ENCODE measurements at places on chromosomes 7 and 10. TPM values are rescaled to one million over a fixed set of nuclear protein-coding genes. Genes with fewer than 3 reads are reported as not detected.

Gene CLRN3
- not detected for total RNA-seq

Gene TMEM270
- not detected for total RNA-seq

Gene PLAC9
- 61.4 TPM for total RNA-seq

Gene CTAGE4
- 6.6 TPM for total RNA-seq

- no peaks in the 10 kb centered on the region for H3K27me3 ChIP-seq
Measured at GRCh38 chr7:149104749-149105148, 14.2 kb upstream of the ZNF786 start.

GRCh38 chr7:28660132-28660531, 247.8 kb downstream of the CREB5 start:
- no peak overlapping the region for H3K27ac ChIP-seq
- no peaks in the 10 kb centered on the region for H3K27me3 ChIP-seq
- H3K36me3 ChIP-seq = no peaks in the 10 kb centered on the region
- no peaks in the 10 kb centered on the region for H3K4me1 ChIP-seq

DNA sequence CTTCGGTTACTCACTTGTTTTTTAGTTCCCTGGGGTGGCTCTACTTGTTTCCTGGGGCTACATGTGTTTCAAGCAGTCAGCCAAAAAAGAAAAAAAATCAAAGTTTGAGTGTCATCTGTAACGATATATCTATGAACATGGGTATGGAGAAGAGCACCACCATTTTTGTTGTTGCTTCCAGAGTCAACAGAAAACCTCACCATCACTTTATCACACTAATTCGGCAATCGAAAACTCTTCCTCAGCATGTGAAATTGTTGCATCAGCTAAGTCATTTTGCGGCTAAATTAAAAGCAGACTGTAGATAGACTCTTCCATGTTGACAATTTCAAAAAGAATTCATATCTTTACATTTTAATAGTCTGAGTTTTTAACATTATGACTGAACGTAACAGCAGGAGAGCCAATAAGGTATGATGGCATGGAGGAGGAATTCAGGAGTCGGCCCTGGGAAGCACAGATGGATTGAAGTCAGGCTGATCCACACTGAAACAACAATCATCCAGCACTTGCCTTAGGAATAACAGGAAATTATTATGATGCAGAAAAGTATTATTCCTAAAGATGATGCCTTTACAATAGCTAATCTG, 455.7 kb upstream of the KLF6 start:
- no peaks in the 10 kb centered on the region for H3K36me3 ChIP-seq
- no peak overlapping the region for H3K27ac ChIP-seq
- H3K4me3 ChIP-seq = no peak overlapping the region
- no peak for DNase-seq

DNA sequence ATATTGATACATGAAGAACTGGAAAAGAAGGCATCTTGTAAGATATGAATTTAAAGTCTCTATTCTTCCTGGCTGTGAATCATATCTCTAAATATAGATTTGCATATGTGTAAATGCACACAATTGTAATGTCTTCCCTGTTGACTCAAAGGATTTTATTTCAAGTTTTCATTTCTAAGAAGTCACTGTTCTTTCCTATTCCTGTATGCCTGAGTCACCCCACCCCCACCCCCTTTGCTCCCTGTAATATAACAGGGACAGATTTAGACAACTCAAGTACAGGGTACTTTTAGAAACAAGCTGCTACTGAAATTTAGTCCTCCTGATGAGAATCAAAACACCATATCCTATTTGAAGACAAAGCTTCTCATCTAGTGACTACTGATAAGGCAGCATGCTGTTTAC, 43.0 kb upstream of the HECTD2 start:
- no peak for DNase-seq
- no peaks in the 10 kb centered on the region for H3K4me1 ChIP-seq
- no peak overlapping the region for H3K27ac ChIP-seq
- no peak overlapping the region for H3K4me3 ChIP-seq

DNA sequence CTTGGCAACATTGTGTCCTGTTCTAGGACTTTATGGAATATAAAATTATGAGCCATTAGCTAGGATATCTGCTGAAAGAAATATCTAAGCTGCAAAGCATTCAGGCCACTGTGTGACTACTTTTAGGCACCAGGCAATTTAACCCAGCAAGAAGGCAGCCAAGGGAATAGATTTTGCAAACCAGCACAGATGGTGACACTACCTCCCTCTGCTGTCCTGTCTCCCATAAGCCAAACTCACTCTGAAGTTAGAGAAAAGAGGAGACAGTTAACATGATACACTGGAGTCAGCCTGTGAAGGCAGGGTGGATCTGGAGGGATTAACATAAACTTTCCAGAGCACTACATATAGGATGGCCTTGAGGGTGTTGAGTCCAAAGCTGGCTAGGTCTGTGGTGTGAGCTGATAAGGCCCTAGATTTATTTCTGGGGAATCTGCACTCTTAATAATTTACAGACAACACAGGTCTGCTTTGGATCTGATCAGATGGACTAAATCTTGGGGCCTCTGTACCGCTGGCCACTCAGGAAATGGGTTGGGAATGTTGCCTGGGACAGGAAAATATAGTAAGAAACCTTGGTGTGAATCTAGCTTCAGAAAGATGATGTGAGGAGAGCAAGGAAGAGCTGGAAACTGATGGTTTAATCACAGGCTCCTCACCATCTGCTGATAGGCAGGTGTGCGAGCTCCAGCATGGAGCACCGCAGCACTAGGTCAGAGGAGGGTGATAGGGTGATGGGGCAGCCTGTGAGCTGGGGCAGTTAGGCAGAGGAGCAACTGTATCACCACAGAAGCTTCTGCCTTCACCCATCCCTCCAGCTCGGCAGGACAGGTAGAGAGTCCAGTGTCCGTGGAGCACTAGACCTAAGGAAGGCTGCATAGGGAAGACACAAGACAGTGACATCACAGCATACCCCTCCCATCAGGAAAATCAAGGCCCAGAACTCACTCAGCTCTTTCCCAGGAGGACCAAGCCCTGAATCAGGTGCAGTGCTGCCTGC, 229.9 kb upstream of the PRSS1 start:
- no peak overlapping the region for H3K27ac ChIP-seq
- no peak for DNase-seq
- no peaks in the 10 kb centered on the region for H3K4me1 ChIP-seq

- H3K27ac ChIP-seq = no peak overlapping the region
- peaks cover 13% of the 10 kb centered on the region for H3K4me1 ChIP-seq
- no peak overlapping the region for H3K4me3 ChIP-seq
Measured at GRCh38 chr7:39651265-39651664, 27.9 kb downstream of the RALA start.

- no peak overlapping the region for H3K27ac ChIP-seq
- DNase-seq = no peak
Measured at GRCh38 chr10:121404611-121405010, 193.6 kb downstream of the FGFR2 start.

DNA sequence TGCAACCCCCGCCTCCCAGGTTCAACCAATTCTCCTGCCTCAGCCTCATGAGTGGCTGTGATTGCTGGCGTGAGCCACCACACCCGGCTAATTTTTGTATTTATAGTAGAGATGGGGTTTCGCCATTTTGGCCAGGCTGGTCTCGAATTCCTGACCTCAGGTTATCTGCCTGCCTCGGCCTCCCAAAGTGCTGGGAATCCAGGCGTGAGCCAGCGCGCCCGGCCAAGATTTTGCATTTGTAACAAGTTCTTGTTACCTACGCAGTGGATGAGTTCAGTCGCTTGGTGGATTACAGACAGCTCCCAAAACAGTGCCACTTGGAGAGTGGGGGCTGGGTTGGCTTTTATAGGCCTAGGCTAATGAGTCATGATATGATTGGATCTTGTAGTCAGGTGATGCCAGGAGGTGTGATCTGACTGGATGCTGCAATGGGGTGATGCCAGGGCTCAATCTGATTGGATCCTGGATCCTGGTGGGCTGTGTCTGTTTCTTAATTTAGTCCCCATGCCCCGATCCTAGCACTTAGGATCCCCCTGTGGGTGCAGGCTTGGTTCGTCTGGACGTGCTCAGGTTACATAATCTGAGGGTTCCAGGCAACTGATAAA, 20.3 kb downstream of the SBDS start:
- H3K36me3 ChIP-seq = no peaks in the 10 kb centered on the region
- no peaks in the 10 kb centered on the region for H3K27me3 ChIP-seq
- no peak for DNase-seq
- H3K27ac ChIP-seq = no peak overlapping the region
- no peak overlapping the region for H3K4me3 ChIP-seq
- H3K4me1 ChIP-seq = no peaks in the 10 kb centered on the region

DNA sequence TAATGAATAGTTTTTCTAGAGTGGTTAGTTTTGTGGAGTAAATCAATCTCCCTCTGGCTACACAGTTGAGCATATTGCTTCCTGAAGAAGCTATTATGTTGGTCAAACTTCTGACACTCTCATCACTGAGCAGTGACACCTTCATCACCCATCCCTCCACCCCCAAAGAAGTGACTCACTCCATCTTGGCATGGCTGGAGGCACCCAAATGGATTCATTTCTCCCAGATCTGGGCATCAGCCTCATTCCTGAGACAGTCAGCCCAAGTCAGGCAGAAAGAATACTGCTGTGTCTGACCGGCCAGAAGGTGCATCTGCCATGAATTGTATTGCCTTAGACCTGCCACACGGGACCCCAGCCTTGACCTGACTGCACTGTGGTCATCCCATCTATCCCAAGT, 117.0 kb upstream of the HABP2 start:
- no peak overlapping the region for H3K27ac ChIP-seq
- DNase-seq = no peak
- H3K36me3 ChIP-seq = no peaks in the 10 kb centered on the region
- H3K4me1 ChIP-seq = no peaks in the 10 kb centered on the region

GRCh38 chr7:115060095-115060870, 138.4 kb downstream of the MDFIC start:
- no peak for DNase-seq
- H3K27me3 ChIP-seq = no peaks in the 10 kb centered on the region
- no peak overlapping the region for H3K4me3 ChIP-seq
- no peak overlapping the region for H3K27ac ChIP-seq
- H3K4me1 ChIP-seq = no peaks in the 10 kb centered on the region

- H3K4me1 ChIP-seq = peaks cover 12% of the 10 kb centered on the region
- no peak overlapping the region for H3K27ac ChIP-seq
- H3K36me3 ChIP-seq = no peaks in the 10 kb centered on the region
- H3K4me3 ChIP-seq = no peak overlapping the region
Measured at GRCh38 chr10:42930516-42931192, 146.2 kb upstream of the RET start.

DNA sequence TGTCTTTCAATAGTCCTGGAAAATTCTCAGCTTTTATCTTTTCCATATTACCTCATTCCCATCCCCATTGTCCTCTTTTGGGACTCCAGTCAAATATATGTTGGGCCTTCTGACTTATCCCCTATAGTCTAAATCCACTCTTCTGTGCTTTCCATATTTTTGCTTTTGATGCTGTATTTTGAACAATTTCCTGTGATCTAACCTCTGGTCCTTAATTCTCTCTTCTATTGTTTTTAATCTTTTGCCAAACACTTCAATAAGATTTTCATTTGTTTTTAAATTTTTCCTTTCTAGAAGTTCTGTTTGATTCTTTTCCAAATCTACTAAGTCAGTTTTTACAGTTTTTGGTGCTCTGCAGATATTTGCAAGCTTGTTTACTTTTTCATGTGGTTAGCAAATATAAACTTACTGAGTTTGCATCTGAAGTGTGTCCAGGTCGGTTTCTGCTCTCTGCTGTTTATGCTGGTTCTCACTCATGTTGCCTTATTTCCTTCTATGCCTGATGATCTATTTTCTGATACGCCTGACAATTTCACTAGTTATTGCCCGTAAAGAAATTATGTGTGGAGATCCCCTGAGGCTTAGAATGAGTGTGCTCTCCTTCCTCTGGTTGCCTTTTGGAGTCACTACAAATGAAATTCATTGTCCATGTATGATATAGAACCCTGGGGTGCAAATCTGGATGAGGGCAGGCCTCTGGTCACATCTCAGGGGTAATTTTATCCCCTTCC, 110.4 kb downstream of the RBM20 start:
- H3K27ac ChIP-seq = no peak overlapping the region
- no peak overlapping the region for H3K4me3 ChIP-seq
- H3K36me3 ChIP-seq = no peaks in the 10 kb centered on the region
- DNase-seq = no peak
- peaks cover 5% of the 10 kb centered on the region for H3K4me1 ChIP-seq
- H3K27me3 ChIP-seq = no peaks in the 10 kb centered on the region

GRCh38 chr7:45177801-45178200, 20.2 kb downstream of the RAMP3 start:
- H3K4me1 ChIP-seq = no peaks in the 10 kb centered on the region
- no peak overlapping the region for H3K27ac ChIP-seq
- H3K36me3 ChIP-seq = no peaks in the 10 kb centered on the region
- no peaks in the 10 kb centered on the region for H3K27me3 ChIP-seq

DNA sequence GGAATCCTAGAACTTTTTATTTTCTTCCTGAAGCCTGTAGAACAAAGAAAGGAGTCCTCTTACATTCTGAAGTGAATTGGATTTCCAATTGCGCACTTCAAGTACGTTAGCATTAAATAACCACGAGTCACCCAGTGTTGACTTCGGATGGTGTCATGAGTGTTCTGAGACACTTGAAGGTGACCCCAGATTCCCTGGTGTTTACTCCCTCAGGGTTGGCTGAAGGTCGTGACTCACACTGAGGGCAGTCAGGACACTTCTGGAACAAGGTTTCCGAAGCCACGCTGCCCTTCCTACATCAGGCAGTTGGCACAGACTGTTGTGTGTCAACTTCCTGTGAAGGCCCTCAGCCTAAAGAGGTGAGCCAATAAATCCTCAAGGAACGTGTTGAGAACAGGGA, 186.6 kb upstream of the CELF2 start:
- no peak overlapping the region for H3K4me3 ChIP-seq
- DNase-seq = no peak
- no peaks in the 10 kb centered on the region for H3K27me3 ChIP-seq
- peak overlapping the region; percentile 35 for H3K27ac ChIP-seq
- no peaks in the 10 kb centered on the region for H3K4me1 ChIP-seq
- no peaks in the 10 kb centered on the region for H3K36me3 ChIP-seq

- no peaks in the 10 kb centered on the region for H3K27me3 ChIP-seq
- DNase-seq = no peak
- no peak overlapping the region for H3K4me3 ChIP-seq
- H3K4me1 ChIP-seq = peaks cover 26% of the 10 kb centered on the region
- H3K36me3 ChIP-seq = no peaks in the 10 kb centered on the region
Measured at GRCh38 chr7:28630350-28630749, 218.0 kb downstream of the CREB5 start.
